ENCODE measurements at places on chromosomes 1 and 21. TPM values are rescaled to one million over a fixed set of nuclear protein-coding genes. Genes with fewer than 3 reads are reported as not detected.

GRCh38 chr1:184875218-184875617, 99.1 kb downstream of the NIBAN1 start:
- H3K27ac ChIP-seq: no peak overlapping the region
- no peaks in the 10 kb centered on the region for H3K27me3 ChIP-seq
- H3K4me1 ChIP-seq: no peaks in the 10 kb centered on the region
- H3K36me3 ChIP-seq: no peaks in the 10 kb centered on the region

- no peak overlapping the region for H3K27ac ChIP-seq
- H3K27me3 ChIP-seq: no peaks in the 10 kb centered on the region
- H3K36me3 ChIP-seq: no peaks in the 10 kb centered on the region
- no peaks in the 10 kb centered on the region for H3K4me1 ChIP-seq
Observed at GRCh38 chr1:185375583-185375982, 58.5 kb upstream of the IVNS1ABP start.

DNA sequence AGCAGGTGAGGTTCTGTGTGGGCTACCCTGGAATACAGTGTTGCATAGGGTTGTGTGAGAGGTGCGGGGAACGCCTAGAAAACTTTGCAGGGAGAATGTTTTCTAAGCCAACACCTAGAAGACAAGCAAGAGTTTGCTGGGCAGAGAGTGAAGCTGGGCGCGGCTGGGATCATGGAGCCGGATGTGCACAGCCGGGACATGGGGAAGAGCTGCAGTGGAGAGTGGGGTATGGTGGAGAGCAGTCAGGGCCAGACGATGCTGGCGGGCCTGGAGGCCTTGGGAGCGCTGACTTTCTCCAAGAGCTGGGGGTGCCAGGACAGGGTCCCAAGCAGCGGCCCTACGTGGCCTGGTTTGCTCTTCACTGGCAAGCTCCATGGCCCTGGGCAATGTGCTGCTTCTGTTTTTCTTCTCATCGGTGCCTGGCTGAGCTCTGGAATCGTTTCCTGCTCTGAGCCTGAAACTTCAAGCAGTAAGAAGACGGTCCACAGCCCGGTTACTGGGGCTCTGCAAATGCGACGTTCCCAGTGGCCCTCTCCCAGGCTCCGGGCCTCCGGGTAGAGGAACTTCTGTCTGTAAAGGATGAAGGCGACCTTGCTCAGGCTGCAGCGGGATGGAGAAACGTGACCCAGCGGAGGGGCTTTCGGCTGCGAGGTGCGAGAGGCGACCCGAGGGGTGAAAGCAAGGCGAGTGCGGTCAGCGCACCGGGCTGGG, 51.9 kb upstream of the CD34 start:
- peak overlapping the region; percentile 70 for H3K4me3 ChIP-seq
- peaks cover 40% of the 10 kb centered on the region for H3K27me3 ChIP-seq
- peak overlapping the region; percentile 75 for H3K27ac ChIP-seq
- DNase-seq: no peak
- no peaks in the 10 kb centered on the region for H3K36me3 ChIP-seq

- no peak overlapping the region for H3K27ac ChIP-seq
- H3K4me3 ChIP-seq: no peak overlapping the region
- no peaks in the 10 kb centered on the region for H3K27me3 ChIP-seq
- H3K4me1 ChIP-seq: peaks cover 9% of the 10 kb centered on the region
- H3K36me3 ChIP-seq: no peaks in the 10 kb centered on the region
- peak; percentile 65 for DNase-seq
Observed at GRCh38 chr1:3192361-3192760, 123.4 kb downstream of the PRDM16 start.

DNA sequence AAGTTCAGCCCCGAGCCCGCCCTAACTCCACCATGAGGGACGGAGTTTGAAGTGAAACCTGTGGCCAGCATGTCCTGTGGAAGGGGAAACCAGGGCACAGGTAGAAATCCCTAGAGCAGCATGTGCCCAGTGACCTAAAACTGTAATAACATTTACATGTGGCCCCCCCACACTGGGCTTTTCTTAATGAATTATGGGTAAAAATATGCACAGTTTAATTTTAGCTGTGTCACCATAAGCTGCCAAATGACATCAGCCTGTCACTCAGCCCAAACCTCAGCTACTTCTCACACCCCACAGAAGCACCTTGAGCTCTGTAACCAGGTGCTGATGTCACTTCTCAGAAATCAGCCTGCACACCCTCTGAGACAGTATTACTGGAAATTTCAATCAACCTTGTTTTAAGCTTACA, 50.0 kb upstream of the SLC19A1 start:
- H3K27me3 ChIP-seq: peaks cover 34% of the 10 kb centered on the region
- H3K27ac ChIP-seq: no peak overlapping the region
- no peak overlapping the region for H3K4me3 ChIP-seq
- H3K36me3 ChIP-seq: no peaks in the 10 kb centered on the region

- H3K27me3 ChIP-seq: peaks cover 23% of the 10 kb centered on the region
- no peaks in the 10 kb centered on the region for H3K36me3 ChIP-seq
- no peaks in the 10 kb centered on the region for H3K4me1 ChIP-seq
- no peak overlapping the region for H3K4me3 ChIP-seq
Observed at GRCh38 chr1:41666981-41667631, 182.6 kb upstream of the EDN2 start.

DNA sequence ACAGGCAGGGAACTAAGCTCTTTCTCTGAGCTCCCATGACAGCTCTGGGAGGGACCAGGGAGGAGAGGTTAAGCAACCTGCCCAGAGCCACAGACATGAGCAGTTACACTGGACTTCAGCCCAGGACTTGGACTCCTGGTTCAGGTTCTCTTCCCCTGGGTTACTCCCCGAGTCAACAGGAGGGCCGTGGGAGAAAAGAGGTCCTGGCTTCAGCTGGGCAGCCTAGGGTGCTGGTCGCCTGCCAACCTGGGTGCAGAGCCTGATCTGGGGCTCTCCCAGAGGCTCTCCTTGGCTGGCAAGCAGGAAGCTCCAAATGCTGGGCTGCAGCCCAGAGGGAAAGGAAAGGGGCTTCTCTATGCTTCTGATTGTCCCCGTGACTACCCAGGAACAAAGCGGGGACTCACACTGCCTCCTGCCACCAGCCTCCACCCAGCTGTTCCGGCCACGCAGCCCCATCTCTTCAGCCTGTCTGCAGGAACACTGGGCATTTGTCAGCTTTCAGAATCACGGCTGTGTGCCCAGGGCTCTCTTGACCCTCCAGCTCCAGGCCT, 141.8 kb downstream of the HIVEP3 start:
- no peak overlapping the region for H3K27ac ChIP-seq
- no peaks in the 10 kb centered on the region for H3K36me3 ChIP-seq
- no peaks in the 10 kb centered on the region for H3K4me1 ChIP-seq
- DNase-seq: no peak
- no peak overlapping the region for H3K4me3 ChIP-seq

GRCh38 chr1:119906927-119907652, 10.8 kb upstream of the ADAM30 start:
- DNase-seq: peak; percentile 57
- no peak overlapping the region for H3K4me3 ChIP-seq
- no peaks in the 10 kb centered on the region for H3K36me3 ChIP-seq

GRCh38 chr21:38972078-38972477, 166.3 kb downstream of the ETS2 start:
- no peaks in the 10 kb centered on the region for H3K36me3 ChIP-seq
- no peaks in the 10 kb centered on the region for H3K27me3 ChIP-seq
- no peaks in the 10 kb centered on the region for H3K4me1 ChIP-seq
- no peak overlapping the region for H3K4me3 ChIP-seq
- H3K27ac ChIP-seq: no peak overlapping the region

ZNF683 gene
- polyA plus RNA-seq: 0.27 TPM

S100A3 gene
- polyA plus RNA-seq: not detected

PLA2G2C gene
- 0.06 TPM for polyA plus RNA-seq

BRINP3 gene
- 34.4 TPM for polyA plus RNA-seq

MRPS15 gene
- 67.2 TPM for polyA plus RNA-seq
